ENCODE measurements at places on chromosomes 7 and 10.

GRCh38 chr7:39951226-39952194 is 1.5 kb downstream of the CDK13 start:
- DNase-seq = peak; percentile 94

DNA sequence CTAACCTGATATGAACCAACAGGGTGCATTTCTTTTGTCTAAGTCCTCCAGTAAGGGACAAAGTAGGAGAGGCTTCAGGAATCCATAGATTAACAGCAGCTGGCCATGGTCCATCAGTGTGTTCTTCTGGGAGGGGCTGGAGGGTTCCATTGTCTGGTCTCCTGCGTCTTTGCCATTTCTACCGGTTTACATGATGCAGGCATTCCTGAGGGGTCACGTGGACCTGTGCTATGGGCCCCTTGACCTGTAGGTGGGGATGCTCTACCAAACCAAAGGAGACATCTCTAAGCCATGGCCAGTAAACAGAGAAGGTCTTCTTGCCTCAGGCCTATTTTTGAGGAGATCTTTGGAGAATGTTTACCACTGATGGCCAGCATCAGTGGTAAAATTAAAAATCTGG is 28.7 kb upstream of the HABP2 start:
- no peak for DNase-seq

- DNase-seq = peak; percentile 18
Measured at GRCh38 chr10:95242581-95243317, 48.1 kb downstream of the PDLIM1 start.

DNA sequence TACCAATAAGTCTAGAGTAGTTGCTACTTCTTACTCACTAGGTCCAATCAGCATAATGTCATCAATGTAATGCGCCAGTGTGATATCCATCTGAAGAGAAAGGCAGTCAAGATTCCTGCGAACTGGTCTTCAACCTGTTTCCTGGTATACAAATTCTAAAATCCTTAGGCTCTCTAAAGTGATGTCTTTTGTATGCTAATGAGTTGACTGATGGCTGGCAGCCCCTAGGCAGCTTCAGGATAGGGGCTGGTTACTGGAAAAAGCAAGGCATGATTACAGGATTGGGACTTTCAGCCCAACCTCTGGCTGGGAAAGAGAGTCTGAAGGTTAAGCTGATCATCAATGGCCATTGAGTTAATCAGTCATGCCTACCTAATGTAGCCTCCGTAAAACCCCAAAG is 250.2 kb upstream of the PTER start:
- DNase-seq = no peak

GRCh38 chr7:143015084-143015483 is 11.8 kb downstream of the OR9A2 start:
- no peak for DNase-seq

- DNase-seq = no peak
Measured at GRCh38 chr10:78296785-78297184, 263.1 kb downstream of the RPS24 start.

- no peak for DNase-seq
Measured at GRCh38 chr7:55348502-55348901, 16.6 kb upstream of the LANCL2 start.

DNA sequence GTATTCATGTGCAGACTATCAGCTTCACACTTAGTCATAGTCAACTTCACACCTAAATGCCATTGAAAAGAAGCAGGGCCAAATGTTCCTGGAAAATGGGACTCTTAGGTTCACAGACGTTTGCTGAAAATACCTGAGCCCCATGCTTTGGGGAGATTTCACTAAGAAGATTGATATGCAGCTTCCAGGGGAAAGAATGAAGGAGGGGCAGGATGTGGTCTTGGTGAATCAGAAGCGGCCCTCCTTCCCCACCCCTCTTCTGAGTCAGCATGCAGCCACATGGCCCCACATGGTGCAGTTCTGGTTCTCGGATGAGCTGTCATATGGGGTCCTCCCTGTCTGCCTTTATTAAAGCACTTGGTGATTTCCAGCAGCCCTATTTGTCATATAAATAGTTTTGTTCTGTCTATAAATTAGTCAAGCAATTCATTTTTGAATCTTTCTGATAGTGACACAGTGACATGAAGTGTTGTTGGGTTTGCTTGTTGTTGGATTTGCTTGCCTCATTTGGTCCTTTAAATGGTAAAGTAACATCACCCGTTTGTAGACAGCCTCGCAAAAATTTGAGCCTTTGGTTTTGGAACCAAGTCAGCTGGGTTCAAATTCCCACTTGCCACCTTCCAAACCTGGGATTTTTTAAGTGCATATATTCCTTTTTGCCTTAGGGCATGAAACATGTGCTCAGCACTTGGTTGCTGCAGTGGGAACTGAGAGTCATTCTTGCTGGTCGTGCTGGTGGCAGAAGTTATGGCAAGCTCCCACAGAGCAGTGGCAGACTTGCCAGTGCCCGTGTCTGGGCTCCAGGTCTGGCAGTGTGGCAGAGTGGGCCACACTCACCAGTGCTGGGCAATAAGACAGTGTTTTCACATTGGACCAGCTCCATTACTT is 68.1 kb upstream of the CDK6 start:
- DNase-seq = peak; percentile 75
